ENCODE measurements at places on chromosomes 11 and 22.

GRCh38 chr22:50308597-50308935 lies 1.1 kb upstream of the PLXNB2 start:
- DNase-seq = peak; percentile 46

DNA sequence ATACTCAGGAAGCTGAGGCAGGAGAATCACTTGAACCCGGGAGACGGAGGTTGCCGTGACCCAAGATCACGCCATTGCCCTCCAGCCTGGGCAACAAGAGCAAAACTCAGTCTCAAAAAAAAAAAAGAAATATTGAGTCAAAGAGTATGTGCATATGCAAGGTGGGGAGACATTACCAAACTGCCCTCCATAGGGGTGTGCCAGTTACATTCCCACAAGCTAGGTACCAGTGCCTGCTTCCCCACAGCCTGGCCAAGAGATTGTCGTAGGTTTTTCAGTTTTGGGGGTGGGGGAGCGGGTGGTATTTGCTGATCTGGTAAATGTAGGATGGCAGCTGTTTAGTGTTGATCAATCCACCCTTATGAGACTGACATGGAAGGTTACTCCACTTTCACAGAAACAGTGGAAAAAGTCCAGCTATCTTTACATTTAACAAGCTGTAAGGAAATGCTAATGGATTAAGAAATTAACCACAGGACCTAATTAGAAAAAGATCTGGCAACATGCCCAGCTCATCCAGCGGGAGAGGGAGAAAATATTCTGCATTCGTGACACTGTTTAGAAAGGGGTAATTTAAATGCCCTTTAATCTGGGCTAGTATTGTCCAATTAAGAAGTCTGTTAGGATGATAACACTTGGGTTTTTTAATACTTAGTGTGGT lies 89.4 kb downstream of the PACS1 start:
- peak; percentile 65 for DNase-seq

GRCh38 chr11:71502871-71503435 lies 24.1 kb upstream of the KRTAP5-7 start:
- no peak for DNase-seq

GRCh38 chr11:77619576-77620198 lies 17.9 kb downstream of the CLNS1A start:
- peak; percentile 34 for DNase-seq

GRCh38 chr22:27624705-27625104 lies 176.9 kb downstream of the MN1 start:
- peak; percentile 55 for DNase-seq

DNA sequence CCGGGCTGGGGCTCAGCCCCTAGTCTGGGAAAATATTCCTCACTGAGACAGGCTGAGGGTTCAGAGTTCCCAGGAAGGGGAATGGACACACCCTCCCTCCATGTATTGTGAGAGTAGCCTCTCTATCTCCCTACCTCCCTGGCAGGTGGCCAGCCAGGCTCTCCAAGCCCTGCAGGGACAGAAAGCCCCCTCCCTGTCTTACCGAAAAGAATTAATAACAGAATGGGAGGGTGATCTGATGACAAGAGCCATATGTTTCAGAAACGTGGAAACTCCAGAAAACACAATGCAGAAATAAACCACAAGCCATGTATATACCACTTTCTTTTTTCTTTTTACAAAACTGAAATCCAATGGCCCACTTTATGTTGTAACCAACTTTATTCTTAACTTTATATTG lies 140.0 kb downstream of the CHST1 start:
- DNase-seq = no peak

- no peak for DNase-seq
Measured at GRCh38 chr11:30091246-30091645, 74.4 kb upstream of the KCNA4 start.

GRCh38 chr11:62152245-62153086 lies 28.7 kb downstream of the INCENP start:
- no peak for DNase-seq

DNA sequence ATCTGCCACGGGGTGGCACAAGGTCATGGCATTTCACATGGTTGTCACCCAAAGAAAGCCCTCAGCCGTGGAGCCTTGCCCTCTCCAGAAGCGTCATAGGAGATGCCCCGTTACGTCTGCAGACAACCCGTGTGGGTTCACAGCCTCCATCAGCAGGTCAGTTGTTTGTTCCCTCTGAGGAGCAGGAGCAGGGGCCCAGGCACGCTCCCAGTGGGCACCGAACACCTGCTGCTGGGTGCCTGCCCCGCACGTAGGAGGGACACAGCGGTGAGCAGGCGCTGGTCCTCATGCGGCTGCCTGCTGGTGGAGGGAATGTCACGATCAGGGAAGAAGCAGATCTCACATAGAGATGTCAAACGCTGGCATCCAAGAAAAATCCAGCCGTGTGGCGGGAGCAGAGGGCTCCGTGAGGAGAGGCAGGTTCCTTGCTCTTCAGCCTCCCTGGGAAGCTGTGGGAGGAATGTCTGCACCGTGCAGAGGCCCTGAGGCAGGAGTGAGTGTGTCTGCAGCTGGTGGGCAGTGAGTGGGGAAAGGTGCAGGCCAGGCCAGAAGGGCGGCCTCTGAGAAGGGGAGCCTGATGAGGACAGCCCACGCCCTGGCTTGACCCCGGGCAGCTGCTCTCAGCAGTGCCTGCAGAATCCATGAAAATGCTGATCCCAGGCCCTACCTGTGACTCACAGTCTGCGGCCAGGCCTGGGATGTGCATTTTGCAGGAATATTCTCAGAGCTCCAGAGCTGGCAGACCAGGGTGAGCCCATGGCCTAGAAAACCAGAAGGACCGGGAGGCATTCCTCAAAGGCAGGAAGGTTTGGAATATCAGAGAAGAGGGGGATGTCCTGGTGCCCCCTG lies 36.4 kb upstream of the TH start:
- DNase-seq = no peak

DNA sequence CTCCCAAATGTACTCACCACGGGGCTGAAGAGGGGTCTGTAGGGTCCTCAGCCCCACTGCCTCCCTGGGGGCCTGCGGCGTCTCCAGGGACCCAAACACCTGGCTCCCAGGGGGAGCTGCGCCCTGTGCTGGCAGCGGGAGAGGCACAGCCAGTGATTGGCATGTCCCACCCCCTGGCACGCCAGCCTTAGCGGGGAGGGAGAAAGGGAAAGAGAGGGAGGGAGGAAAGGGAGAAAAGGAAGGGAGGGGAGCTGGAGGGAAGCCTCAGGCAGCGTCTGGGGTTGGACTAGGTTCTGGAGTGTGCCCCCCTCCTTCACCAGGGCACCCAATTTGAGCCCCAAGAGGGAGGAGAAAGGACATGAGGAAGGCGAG lies at the start of gene CHRM1:
Gene CHRM1 (minus strand): TSS at position 163 of the 372 bp plus-strand sequence. CDS start 10,263 bp downstream, outside the sequence.
- no peak for DNase-seq

GRCh38 chr22:33315954-33316353 lies 257.8 kb upstream of the SYN3 start:
- DNase-seq = no peak

DNA sequence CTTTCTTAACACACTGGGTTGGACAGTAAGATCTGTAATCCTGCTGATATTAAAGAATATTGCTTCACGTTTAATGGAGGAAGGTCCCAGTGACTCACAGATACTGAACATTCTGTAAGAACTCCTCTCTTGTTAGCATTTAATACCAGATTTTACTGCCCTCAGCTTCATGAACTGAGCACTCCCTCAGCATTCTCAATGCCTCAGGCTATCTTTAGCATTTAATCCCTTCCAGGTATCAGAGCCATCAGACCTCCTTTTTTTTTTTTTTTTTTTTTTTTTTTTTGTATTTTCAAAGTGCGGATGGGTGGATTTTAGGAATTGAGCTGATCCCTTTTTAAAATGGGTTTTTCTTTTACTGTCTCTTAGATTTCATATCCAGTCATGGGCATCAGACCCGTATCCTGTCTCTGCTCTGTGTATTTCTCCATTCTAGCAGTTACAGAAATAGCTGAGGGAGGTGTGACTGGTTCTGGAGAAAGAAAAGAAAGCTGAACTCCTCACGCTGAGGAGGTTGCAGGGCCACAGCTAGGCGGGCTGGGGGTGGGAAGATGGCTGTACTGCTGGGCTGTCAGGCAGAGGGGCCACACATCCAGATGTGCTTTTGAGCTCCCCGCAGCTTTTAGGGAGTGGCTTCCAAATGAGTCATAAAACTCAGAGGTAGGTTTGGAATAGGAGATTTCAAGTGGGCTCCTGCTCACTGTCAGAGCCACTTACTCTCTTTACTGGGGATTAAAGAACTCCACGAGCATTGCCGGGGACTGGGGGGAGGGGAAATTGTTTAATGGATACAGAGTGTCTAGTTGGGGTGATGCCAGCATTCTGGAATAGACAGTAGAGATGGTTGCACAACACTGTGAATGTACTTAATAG lies 97.0 kb downstream of the SYT9 start:
- peak; percentile 77 for DNase-seq

DNA sequence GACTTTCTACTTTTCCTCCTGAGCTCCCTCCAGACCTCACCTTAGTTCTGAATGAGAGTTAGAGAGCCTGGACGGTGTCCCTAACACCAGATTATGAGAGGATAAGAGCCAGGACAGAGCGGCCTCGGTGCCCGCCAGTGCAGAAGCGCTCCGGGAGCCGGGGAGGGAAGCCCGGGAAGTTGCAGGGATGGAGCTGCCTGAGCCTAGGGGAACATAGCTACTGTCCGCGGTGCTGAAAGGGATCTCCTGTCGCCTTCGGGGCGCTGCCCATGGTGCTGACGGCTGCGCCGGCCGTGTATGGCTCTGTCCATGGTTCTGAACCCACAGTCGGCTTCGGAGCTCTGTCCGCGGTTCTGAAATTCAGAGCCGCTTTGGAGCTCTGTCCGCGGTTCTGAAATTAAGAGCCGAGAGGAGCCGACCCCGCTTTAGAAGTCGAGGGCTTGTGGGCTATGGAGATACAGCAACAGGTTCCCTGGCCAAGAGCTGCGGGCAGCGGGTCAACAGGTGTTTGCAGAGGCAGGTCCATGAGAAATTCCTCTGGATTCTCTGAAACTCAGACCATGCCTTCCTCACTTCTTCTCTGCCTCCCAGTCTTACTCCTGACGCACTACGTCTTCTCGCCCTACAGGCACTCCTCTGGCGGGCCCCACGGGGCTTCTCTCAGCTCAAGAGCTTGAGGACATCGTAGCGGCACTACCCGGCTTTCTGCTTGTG lies 814 bp downstream of the NPAS4 start:
- DNase-seq = peak; percentile 86

- DNase-seq = peak; percentile 40
Measured at GRCh38 chr11:3849297-3849874, 6.1 kb upstream of the STIM1 start.

DNA sequence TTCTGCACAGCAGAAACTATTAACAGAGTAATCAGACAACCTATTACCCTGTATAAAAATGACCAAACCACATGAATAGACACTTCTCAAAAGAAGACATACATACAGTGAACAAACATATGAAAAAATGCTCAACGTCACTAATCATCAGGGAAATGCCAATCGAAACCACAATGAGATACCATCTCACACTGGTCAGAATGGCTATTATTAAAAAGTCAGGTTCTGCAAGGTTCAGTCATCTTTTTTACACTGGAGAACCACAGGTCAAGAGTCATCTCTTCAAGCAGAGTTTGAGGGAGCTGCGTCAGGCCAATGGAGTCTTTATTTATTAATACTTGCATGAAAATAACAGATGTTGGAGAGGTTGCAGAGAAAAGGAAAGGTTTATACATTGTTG lies 40.4 kb downstream of the RCN1 start:
- no peak for DNase-seq

- DNase-seq = no peak
Measured at GRCh38 chr11:101003468-101003867, 126.1 kb downstream of the PGR start.

- DNase-seq = no peak
Measured at GRCh38 chr11:13224324-13224723, 53.3 kb upstream of the BMAL1 start.

- DNase-seq = no peak
Measured at GRCh38 chr11:102614485-102614884, 10.6 kb downstream of the MMP20 start.

- no peak for DNase-seq
Measured at GRCh38 chr22:28837640-28838039, 37.3 kb upstream of the XBP1 start.

GRCh38 chr11:11574373-11575287 lies 47.2 kb downstream of the GALNT18 start:
- DNase-seq = no peak

DNA sequence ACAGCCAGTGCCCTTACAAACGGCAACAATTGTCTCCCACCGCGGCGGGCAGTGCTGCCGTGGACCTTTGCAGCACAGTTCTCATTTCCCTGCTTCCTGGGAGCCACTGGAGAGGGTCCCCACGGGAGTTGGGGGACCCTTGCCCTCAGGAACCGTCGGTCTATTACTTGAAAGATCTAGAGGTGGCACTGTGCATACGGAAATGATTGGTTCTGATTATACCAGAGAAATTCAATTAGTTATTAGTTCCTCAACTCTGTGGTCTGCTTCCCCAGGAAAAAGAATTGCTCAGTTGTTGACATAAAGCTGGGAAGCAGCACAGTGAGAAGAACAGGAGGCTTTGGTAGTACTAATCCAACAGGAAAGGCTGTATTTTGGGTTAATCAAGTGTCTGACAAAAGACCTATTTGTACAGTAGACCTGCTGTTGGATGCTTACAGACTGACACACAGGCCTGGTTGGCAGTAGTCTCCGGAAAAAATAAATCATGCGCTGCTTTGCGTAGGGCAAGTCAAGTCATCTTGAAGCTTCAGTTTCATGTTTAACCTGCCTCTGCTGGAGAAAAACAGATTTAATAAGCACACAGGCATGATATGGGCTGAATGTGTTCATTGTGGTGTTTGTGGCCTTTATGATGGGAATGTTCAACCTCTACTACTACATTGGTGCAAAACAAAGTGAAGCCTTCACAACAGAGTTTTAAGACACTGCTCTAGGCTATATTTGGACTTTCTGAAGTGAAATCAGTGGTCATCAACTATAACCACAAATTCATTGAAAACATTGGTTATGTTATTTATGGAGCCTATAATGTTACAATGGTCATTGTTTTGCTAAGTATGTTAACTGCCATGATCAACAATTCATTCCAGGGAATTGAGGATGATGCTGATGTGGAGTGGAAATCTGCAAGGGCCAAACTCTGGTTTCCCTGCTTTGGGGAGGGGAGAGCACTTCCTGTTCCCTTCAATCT lies 54.6 kb upstream of the SC5D start:
- peak; percentile 86 for DNase-seq

- DNase-seq = no peak
Measured at GRCh38 chr22:26313291-26313690, 115.8 kb upstream of the ASPHD2 start.

GRCh38 chr22:43390166-43390565 lies 21.6 kb upstream of the MPPED1 start:
- no peak for DNase-seq

- no peak for DNase-seq
Measured at GRCh38 chr11:128164080-128164741, 423.1 kb downstream of the ETS1 start.

GRCh38 chr22:17921871-17922821 lies 102.2 kb downstream of the MICAL3 start:
- no peak for DNase-seq

GRCh38 chr11:15897211-15897960 lies 459.0 kb downstream of the SOX6 start:
- DNase-seq = peak; percentile 79

Data from fibroblast of skin of right quadriceps (primary cell).